ENCODE measurements at places on chromosomes 6 and 20. TPM values are rescaled to one million over a fixed set of nuclear protein-coding genes. Genes with fewer than 3 reads are reported as not detected.

- DNase-seq, result peak; percentile 93
Measured at GRCh38 chr6:26216359-26216885, 129.2 kb downstream of the HFE start.

DNA sequence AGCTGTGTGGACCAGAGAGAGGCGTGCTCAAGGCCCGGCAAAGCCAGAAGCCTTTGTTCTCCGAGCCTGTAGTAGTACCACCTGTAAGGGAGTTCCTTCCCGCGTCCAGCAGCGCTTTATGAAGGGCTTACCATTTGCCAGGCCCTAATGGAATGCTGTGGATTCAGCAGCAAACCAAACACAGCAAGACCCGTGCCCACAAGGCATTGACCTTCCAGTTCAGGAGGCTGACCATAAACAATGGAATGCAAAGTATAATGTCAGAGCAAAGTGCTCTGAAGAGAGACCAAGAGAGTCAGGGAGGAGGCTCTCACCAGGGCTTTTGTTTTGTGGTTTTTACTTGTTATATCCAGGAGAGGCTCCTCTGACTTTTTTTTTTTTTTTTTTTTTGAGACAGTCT is 209.8 kb downstream of the ZMYND8 start:
- no peak for DNase-seq

The PI3 gene
- polyA plus RNA-seq, result 2,021 TPM

The FAM83D gene
- polyA plus RNA-seq, result 14.9 TPM

GRCh38 chr6:87628424-87628823 is 38.5 kb downstream of the ORC3 start:
- DNase-seq, result no peak

DNA sequence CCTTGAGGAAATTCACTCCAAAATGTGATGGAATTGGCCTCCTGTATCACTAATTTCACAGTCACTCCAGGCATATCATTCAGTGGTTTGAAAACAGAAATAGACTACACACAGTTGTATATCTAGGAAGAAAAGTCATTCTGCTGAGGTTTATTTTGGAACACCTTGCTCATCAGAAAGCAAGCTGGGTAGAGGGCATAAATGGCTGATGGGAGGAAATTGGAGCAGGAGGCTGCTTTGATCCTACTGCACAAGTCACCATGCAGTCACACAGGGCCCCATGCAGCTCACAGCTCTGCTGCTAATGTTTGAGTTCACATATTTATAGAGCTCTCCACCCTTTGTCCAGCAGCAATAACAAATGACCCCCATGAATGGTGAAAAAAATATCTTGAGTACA is 12.3 kb downstream of the NHLRC1 start:
- no peak for DNase-seq

The HLA-DQB1 gene
- 182 TPM for polyA plus RNA-seq
